Activated CD4-positive, alpha-beta T cell treated with anti-CD3 and anti-CD28 coated beads for 24 hours (primary cell): ENCODE measurements at places on chromosomes 1 and 21.

DNA sequence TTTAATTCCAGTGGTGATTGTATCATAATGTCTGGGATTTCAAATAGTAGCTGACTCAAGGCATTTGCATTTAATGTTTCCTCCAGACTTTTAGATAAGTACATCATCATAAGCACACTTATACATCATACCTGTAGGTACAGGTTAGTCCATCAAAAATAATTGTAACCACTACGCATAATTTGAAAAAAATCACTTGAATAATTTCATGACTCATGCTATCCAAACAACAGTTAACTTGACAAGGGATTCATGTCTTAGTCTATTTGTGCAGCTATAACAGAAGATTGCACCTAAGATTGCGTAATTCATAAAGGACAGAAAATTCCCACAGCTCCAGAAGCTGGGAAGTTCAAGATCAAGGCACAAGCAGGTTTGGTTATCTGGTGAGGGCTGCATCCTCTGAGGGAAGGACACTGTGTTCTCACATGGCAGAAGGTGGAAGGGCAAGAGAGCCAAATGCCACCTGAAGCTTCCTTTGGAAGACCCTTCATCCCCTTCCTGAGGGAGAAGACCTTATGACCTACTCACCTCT is 801.7 kb upstream of the BRINP3 start:
- DNase-seq, result no peak

DNA sequence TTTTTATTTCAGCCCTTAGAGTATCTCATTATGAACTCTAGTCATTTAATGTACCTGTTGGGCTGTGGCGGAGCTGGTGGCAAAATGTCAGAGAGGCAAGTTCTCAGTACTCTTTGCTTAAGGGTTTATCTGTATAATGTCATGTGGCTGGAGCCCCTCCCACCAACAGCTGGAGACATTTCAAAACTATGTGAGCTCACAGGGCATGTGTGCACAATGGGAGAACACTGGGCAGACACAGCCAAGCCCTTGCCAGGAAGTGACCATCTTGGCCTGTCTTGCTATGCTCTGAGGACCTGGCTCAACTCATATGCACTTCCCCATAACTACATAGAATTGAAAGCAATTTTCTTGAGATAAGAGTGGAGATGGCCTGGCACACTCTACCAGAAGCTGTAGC is 296.4 kb downstream of the PTPRU start:
- no peak for DNase-seq

GRCh38 chr1:208180421-208180820 is 63.8 kb downstream of the PLXNA2 start:
- DNase-seq, result no peak

DNA sequence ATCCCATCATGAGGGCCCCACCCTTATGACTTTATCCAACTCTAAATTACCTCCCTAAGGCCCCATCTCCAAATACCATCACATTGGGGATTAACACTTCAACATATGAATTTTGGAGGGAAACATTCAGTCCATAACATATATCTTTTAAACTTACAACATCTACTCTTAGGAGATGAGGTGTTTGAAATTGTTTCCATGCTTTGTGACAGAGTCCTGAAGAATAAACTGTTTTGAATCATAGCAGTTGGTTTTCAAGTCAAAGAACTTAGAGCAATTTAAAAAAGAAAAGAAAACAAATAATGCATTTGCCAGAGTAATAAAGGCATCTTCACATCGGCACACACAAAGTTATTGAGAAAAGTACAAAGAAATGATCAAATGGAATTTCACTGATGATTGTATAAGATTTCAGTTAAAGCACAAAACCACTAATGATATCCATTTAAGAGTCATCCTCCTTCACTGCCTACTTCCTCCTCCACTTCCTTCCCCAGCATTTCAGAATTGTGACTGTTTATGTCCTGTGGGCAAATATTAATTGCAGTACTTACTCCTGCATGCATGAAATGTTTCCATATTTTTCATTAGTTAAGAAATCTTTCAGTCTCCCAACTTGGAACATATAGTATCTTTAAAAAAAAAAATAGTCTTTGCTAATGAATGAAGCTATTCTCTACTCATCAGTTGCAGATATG is 202.0 kb downstream of the LRRC40 start:
- DNase-seq, result no peak

DNA sequence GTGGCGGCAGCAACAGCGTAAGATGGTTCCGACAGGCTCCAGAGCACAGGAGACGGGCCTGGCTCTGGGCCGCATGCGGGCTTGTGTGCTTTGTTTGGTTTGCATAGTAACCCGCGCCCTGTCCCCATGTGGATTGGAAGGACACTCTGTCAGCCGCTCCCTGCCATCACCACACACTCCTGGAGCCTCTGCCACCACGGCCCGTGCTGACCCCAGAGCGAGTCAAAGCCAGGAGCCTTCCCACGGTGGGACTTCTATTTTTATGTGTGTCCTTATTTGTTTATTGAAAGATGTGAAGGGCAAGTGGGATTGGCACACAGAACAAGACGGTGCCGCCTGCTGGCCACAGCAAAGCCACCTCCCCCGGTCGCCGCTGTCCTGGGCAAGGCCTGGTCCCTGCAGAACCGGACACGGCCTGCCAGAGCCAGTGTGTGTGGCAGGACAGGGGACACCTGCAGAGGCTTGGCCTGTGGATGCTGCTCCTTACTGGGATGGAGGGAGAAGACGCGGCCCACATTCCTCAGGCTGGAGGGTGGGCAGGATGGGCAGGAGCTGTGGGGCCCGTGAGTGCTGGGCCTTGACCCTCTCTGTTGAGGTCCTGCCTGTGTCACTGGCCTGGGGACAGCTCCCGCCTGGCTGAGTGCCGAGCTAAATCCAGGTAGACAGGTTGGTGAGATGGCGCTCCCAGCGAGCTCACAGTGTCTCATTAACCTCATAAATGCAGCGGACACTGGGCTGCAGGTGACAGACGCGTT is 64.4 kb downstream of the AGPAT3 start:
- no peak for DNase-seq

DNA sequence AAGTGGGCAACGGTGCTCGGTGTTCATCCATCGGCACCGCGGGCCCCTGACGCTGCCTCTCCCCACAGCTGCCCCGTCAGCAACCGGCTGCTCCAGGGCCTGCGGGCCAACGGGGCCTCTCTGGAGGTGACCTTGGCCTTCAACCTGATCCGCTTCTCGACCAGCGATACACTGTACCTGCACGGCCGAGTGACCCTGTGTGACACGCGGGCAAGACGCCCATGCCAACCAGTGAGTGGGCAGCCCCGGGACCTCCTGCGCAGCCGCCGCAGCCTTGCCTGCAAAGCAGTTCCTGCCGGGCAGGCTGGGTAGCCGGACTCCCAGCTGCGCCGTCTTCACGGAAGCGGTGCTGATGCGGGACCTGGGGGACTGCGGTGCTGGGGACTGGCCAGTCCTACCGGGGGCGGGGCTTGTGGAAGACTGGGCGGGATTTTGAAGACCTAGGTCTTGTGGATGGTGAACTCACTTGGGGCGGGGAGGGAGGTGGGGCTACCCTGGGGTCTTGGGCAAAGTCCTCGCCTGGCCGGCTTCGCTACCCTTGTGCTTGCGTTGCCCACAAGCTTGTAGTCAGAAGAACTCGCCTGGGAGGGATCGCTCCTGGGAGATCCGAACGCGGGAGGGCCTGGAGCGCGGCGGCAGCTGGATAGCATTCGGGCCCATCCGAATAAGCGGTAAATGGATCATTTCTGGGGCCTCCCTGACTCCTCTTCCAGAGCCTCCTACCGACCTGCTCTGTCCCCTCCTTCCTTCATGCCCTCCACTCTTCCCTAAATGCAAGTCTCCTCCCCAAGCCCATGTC is 8.8 kb upstream of the CEP85 start:
- peak; percentile 47 for DNase-seq
